Stimulated activated CD8-positive, alpha-beta memory T cell treated with anti-CD3 and anti-CD28 coated beads, Interleukin-15, amount 100 ng/mL, for 1 hour (primary cell): ENCODE measurements at places on chromosomes 6 and 20.
A peak's percentile ranks its signal among the peaks of the same experiment; 100 is the strongest.

DNA sequence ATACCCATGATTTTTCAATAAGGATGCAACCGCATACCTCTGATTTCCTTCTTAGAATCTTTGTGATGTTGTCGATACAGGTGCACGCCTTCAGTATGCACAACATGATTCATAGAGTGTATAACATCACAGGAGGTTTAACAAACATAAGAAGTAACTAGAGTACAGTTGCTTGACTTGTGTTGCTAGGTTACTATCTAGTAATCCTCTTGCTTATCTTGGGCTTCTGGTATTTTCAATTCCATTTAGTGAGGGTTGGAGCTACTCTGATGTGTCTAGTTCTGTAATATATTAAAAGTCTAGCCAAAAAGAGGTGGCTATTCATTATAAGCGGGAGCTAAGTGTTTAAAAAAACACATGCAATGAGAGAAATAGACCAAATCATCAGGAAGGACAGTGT is 85.5 kb upstream of the TENT5A start:
- no peak for DNase-seq

DNA sequence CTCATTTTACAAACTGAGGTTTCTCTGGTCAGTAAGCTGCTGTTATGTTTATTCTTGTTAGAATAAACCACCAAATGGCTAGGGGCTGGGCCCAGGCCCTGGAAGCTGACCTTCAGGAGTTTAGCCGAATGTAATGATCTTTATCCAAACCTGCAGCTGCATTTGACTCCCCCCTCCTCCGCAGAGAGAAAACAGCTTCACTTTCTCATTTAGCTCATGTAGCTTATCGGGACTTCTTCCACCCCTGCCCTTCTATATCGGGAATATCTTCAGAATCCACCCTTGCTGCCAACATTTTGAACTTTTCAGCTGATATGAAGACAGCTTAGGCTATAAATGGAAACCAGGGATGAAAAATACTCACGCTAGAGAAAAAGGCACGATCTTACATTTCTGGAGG is 102.6 kb downstream of the ZMYND8 start:
- DNase-seq: no peak

- DNase-seq: peak; percentile 12
Observed at GRCh38 chr6:5135788-5136376, 50.7 kb downstream of the PPP1R3G start.

- DNase-seq: no peak
Observed at GRCh38 chr6:47352966-47353365, 43.3 kb upstream of the TNFRSF21 start.

- no peak for DNase-seq
Observed at GRCh38 chr6:145137425-145137824, 597.9 kb downstream of the EPM2A start.

DNA sequence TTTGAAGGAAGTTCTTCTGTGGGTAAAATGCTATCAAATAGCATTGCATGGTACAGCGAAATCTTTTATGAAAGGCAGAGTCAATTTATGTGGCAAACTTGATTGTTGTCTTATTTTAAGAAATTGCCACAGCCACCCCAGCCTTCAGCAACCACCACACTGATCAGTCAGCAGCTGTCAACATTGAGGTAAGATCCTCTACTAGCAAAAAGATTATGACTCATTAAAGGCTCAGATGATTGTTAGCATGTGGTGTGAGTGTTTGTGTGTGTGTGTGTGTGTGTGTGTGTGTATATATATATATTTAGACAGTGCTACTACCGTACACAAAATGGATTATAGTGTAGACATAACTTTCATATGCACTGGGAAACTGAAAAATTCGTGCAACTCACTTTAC is 27.8 kb downstream of the LRRN4 start:
- no peak for DNase-seq

- DNase-seq: no peak
Observed at GRCh38 chr6:143863771-143864170, 503 bp upstream of the ZC2HC1B start.

GRCh38 chr6:122709922-122710512 is 69.5 kb upstream of the FABP7 start:
- no peak for DNase-seq

GRCh38 chr6:136500414-136500813 is 49.8 kb downstream of the MAP7 start:
- no peak for DNase-seq

DNA sequence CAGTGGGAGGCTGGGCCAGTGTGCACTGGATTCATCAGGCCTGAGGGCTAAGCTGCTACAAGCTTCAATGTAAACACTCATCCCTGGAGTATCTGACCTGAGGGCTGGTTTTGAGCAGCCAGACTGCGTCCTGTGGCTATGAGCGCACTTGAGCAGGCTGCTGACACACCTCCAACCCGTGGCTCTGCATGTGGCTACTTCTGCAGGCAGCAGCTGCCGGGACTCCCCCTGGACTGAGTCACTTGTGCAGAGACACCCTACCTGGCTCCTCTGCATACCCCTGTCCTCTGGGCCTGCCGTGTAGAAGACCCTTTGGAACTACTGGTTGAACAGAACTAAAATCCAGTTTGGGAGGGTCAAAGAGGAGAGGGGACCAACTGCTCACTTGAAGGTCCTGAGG is 172.0 kb downstream of the SCP2D1 start:
- no peak for DNase-seq

GRCh38 chr6:19824058-19824807 is 12.9 kb upstream of the ID4 start:
- DNase-seq: no peak

DNA sequence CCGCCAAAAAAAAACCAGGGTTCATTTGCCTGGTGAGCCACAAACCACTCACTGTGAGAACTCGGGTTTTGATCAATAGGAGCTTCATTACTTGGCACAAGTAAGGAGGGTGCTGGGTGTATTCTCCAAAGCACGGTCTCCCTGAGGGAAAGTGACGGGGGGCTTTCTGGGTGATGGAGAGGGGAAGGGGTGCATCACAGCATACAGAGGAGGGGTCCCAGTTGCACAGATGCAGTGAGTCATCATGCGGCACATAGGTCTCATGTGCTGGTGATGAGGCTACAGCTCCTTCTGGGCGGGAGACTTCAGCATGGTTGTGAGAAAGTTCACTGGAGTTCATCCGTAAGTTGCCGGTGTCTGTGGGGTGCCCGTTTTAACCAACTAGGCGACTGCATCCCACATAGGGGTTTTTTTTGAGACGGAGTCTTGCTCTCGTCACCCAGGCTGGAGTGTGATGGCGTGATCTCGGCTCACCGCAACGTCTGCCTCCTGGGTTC is 36.2 kb downstream of the SUN5 start:
- no peak for DNase-seq

GRCh38 chr6:110517601-110518281 is 41.3 kb upstream of the SLC22A16 start:
- DNase-seq: no peak

GRCh38 chr6:47809873-47810272 is 28.0 kb downstream of the OPN5 start:
- DNase-seq: no peak

GRCh38 chr20:44390280-44390679 is 34.8 kb downstream of the HNF4A start:
- no peak for DNase-seq

DNA sequence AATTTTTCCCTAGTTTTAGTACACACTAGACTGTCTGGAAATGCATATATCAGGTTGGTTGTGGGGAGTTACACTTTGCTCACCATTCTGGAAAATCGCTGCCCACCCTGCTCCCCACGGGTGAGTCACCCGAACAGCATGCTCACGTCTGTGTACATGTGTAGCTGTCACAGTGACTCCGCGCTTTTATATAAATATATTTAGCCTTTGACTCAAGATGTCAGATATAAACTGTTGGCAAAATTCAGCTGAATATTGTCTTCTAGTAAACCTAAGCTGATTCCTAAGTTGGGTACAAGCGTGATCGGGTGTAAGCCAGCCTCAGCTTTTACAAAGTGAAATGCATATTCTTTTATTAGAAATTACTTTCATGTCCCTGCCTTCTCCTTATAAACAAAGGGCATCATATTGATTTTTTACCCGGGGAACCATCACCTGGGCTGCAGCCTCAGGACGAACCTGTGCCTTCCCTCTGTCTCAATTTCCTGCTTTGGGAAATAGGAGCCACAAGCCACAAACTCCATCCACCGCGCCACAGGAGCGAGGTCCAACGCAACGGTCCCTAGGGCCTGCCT is 4.3 kb downstream of the SDCBP2 start:
- no peak for DNase-seq

- no peak for DNase-seq
Observed at GRCh38 chr20:39825950-39826349, 863.1 kb downstream of the MAFB start.

GRCh38 chr20:53800883-53801604 is 207.4 kb upstream of the ZNF217 start:
- DNase-seq: no peak
